NCI-H1105 (cell line): ENCODE measurements at places on chromosomes 12 and 14.

- DNase-seq: no peak
Measured at GRCh38 chr14:75094896-75095295, 25.5 kb downstream of the ZC2HC1C start.

DNA sequence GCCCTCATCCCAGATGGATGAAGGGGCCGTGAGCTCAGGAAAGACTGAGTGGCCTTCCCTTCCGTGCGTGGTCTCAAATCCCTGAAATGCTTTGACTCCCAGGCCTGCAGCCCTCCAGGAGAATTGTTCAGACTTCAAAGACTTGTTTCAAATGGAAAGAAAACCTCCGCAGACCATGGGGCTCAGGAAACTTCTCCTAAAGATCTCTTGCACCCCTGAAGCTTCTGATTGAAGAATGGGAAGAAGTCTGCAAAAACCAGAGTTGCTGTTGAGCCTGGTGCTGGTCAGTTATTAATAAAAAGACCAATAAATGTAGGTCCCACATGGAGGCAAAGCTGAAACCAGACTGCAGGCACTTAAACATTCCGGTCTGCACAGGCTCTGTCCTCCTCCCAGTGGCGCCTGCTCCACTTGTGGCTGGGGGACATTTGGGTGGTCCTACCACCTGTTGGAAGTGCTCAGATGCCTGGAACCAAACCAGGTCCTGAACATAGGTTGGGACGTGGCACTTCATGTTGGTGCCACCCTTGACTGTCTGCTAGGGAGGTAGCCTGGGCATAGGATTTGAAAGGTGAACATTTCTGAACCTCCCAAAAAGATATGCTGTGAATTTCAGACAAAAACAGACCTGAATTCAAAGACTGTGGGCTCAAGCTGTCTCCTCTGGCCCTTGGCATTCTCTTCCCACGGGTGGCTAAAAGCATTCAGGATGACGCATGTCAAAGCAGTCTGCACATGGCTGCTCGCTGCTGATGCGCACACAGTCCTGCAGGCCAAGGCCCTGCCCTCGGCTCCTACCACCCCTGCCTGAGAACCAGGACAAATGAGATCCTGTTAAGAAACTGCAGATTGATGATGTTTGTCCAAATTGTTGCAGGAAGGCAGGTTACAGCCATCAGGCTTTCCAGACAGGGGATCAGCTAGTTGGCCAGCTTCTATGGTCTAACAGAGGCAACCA, 36.2 kb upstream of the MEG3 start:
- DNase-seq: no peak

GRCh38 chr12:52454411-52455201, 2.7 kb upstream of the KRT6B start:
- no peak for DNase-seq

DNA sequence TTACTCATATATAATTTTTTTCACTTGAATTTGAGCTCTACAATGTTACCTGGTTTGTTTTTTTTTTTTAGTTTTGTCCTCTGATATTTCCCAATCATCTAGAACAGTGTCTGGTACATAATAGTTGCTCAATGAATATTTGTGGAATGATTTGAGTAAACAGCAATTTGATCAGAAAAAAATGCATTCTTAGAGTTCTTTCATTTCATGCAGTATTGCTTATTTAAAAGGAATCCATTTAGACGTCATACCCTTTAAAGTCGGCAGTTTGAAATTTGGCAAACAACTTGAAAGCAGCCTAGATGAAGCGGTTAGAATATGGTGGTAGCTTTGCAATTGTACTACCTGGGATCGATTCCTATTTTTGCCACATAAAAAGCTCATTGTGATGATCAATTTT, 140.0 kb downstream of the PDE3A start:
- no peak for DNase-seq

DNA sequence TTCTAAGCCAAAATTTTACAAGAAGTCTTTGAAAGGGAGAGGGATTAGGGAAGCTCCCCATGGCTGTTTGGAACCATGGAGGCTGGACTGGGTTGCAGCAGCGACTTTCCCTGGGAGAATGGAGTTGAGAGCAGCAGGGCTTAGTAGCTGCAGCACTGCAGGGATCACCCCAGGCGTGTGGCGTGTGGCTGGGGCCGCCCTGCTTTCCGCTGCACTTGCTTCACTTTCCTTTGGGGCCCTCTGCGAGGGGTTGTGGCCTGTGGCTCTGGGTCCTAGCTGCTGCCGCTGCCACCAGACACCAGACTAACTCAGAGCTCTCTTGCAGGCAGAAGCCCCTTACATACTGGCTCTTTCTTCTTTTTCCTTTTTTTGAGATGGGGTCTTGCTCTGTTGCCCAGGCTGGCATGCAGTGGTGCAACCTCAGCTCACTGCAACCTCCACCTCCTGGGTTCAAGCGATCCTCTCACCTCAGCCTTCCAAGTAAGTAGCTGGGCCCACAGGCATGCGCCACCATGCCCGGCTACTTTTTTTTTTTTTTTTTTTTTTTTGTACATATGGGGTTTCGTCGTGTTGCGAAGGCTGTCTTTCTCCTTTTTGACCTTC, 25.4 kb downstream of the CCDC62 start:
- DNase-seq: no peak

- DNase-seq: no peak
Measured at GRCh38 chr14:53881921-53882320, 74.7 kb downstream of the BMP4 start.

GRCh38 chr14:74281069-74281468, 21.7 kb downstream of the ABCD4 start:
- DNase-seq: no peak

DNA sequence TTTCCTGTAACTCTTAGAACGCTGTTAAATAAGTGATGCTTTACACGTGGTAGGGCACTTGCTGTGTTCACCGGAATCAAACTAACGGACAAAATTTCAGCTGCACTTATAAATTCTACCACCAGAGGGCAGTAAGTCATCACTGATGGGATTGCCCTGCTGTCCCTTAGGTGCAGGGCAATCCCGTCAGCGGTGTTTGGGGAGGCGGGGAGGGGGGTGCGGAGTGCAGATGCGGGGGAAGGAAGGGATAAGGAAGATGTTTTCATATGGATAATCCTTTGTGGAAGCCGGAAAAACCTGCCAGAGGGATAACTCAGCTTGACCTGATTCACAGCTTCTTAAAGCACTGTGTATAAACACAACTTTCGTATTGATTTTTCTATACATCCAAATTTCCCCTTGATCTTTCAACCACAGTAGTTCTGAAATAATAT, 21.7 kb upstream of the SLC10A1 start:
- peak; percentile 33 for DNase-seq

DNA sequence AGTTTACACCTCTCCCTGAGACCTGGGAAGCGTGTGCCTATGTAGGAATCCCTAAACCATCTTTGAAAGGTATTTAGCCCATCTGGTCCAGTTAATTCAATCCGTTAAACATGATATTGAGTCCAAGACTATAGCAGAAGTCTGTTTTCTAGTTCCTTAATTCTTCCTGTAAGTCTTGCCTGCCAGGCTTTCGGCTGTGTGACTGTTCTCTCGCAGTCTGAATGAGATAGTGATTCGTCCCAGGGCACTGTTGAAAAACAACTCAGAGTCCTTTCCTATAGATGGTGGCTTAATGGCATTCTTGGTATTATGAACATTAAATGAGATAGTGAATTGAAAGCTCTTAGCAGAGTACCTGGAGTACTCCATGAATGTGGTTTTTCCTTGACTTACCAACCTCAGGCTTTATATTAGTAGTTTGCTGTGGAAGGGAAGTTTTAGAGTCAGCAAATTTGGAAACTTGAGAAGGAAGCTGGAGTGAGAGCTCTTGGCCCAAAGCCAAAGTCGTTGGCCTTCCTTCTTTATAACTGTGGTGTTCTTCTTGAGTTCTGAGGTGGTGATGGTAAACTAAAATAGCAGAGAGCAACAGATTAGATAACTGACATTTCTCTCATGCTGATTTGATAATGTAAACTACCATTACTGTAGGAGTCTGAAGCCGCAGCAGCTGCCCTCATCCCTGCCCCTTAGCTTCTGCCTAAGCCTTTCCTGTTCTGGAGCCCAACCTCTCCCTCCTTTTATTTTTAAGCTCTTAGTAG, 76.5 kb downstream of the TGFB3 start:
- DNase-seq: no peak

DNA sequence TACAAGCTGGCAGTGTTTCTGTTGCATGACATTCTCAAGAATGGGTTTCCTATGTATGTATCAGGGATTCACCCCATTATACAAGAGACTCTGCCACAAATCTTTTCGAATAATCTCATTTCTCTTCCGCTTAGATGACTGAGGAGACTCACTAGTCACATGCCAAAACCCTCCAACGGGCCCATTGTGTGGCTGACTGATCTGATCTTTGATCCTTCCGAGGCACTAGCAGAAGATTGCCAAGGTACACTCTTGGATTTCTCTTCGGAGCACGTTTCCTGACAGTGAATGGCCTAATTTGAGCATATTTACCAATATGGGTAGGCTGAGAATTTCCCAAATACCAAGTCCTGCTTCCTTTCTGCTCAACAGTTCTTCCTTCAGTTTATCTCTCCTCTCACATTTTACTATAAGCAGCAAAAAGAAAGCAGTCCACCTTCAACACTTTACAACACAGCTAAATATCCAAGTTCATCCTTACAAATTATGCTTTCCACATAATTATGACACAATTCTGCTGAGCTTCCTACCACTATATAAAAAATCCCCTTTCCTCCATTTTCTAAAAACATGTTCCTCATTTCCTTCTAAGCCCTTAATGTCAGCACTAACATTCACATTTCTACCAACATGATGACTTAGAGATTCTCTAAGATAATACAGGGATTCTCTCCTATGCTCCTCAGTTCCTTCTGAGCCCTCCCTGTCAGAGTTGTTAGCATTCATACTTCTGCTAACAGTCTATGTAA, 11.0 kb downstream of the PRPH start:
- DNase-seq: no peak

GRCh38 chr14:105885561-105886320, 359.4 kb downstream of the TMEM121 start:
- no peak for DNase-seq

DNA sequence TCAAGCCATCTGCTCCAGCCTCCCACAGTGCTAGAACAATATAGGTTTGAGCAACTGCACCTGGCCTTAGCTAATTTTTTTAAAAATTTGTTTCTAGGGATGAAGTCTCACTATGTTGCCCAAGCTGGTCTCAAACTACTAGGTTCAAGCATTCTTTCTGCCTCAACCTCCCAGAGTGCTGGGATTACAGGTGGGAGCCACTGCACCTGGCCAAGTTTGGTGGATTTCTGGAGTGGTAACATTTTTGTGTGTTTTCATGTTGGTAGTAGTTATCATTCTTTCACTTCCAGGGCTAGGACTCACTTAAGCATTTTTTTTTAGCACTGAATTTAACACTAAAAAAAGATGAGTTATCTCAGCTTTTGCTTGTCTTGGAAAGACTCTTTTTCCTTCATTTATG, 328.0 kb upstream of the RGS6 start:
- DNase-seq: no peak

- no peak for DNase-seq
Measured at GRCh38 chr12:76591476-76591875, 31.9 kb upstream of the OSBPL8 start.

GRCh38 chr12:16844875-16845274, 238.9 kb upstream of the LMO3 start:
- no peak for DNase-seq

- no peak for DNase-seq
Measured at GRCh38 chr14:38791862-38792261, 311.2 kb downstream of the SEC23A start.

- no peak for DNase-seq
Measured at GRCh38 chr12:68428724-68429501, 96.8 kb upstream of the MDM1 start.

DNA sequence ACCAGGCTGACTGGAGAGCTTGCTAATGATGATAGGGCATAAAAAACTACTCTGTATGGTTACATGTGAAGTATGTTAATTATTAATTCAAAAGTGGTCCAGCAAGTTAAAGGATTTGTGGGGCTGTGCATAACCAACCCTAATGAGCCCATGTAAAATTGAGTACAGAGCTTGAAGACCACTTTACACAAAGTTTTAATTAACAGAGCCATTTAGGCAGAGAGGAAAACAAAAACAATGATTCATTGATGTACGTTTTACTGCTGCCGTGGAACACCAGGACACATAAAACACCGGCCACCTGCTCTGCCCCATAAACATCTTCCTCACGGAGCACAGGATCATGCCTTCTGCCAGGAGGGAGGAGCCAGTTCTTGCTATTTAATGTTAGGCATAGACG, 83.5 kb downstream of the RIMBP2 start:
- DNase-seq: peak; percentile 95

GRCh38 chr12:22788913-22789312, 163.9 kb downstream of the ETNK1 start:
- DNase-seq: no peak

DNA sequence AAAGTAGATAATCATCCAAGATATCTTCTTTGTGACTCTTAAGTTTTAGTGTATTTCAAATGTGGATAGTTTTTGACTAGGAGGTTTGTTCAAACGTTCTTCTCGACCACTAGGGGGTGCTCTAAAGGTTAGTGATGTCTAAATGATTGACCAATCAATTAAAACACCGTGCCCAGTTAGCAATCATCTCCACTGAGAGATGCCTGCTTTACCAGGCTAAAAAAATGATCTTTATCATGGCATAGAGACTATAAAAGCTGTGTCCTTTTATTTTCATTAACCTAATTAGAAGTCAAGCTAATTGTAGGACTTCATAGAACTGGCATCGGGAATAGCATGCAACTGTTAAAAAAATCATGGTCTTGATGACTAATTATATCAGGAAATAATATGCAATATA, 153.9 kb downstream of the PRKCH start:
- DNase-seq: peak; percentile 58

DNA sequence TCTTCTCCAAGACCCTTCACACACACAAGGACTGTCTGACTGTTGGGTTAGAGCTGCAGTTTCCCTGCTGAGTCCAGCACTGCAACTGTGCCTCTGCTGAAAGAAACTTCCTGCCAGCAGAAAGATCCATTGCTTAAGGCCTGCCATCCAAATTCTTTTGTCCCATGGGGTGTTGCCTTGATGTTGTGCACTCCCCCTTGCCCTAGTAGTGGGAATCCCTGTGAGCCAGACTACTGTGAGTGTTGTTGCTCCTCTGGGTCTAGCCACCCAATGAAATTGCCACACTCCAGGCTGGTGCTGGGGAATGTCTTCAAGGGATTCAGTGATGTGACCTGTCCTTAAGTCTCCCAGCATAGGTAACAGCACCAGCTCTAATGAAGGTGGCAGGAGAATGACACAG, 166.6 kb upstream of the PDE3A start:
- no peak for DNase-seq

GRCh38 chr14:97975216-97975615, 1178.0 kb downstream of the VRK1 start:
- DNase-seq: no peak

GRCh38 chr12:26704684-26705460, 128.1 kb downstream of the ITPR2 start:
- no peak for DNase-seq
